ENCODE measurements at places on chromosomes 11 and 22.
A peak's percentile ranks its signal among the peaks of the same experiment; 100 is the strongest.

- DNase-seq: no peak
Measured at GRCh38 chr11:2825889-2826678, 59.5 kb downstream of the CDKN1C start.

DNA sequence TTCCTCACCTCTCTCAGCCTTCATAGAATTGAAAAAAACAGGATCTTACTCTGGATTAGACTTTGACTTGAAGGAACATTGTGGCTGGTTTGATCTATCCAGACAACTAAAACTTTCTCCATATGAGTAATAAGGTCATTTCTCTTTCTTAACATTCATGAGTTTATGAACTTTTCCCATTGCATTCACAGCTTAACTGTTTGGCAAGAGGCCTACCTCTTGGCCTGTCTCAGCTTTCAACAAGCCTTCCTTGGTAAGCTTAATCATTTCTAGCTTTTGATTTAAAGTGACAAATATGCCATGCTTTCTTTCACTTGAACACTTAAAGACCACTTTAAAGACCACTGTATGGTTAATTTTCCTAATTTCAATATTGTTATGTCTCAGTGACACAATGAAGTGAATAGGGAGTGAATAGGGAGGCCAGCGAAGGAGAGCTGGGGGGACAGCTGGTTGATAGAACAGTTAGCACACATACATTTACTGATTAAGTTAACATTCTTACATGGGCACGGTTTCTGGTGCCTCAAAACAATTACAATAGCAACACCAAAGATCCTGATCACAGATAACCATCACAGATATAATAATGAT lies 17.0 kb downstream of the IMMP1L start:
- no peak for DNase-seq

GRCh38 chr11:119028346-119029068 lies 2.2 kb downstream of the SLC37A4 start:
- DNase-seq: no peak

DNA sequence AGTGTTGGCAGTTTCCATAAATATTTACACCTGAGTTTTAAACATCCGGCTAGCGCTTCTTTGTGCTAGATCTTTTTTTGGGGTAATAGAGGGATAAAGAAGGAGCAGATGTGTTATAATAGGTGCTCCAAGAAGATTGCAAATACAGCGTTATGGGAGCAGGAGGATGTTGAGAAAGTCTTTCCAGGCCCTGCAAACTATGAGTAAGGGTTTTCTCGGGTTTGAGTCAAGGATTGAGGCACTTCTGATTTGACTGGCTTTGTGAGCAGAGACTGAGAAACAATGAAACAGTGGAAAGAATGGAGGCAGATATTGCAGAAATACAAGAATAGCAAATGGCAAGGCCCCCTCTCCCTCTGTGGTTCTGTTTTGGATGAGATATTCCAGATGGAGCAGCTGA lies 155.0 kb upstream of the TIMP3 start:
- DNase-seq: no peak

GRCh38 chr11:20308601-20309000 lies 54.9 kb upstream of the HTATIP2 start:
- DNase-seq: no peak

- DNase-seq: no peak
Measured at GRCh38 chr11:46541593-46542371, 52.0 kb downstream of the AMBRA1 start.

- no peak for DNase-seq
Measured at GRCh38 chr11:2802389-2803185, 83.0 kb downstream of the CDKN1C start.

GRCh38 chr22:36546092-36546804 lies 17.3 kb upstream of the EIF3D start:
- no peak for DNase-seq

GRCh38 chr11:94583213-94583865 lies 16.2 kb downstream of the PIWIL4 start:
- DNase-seq: no peak

- DNase-seq: no peak
Measured at GRCh38 chr22:29691636-29692326, 28.0 kb upstream of the CABP7 start.

- DNase-seq: peak; percentile 97
Measured at GRCh38 chr11:93741094-93741881, at the start of the genes C11orf54 and TAF1D. Gene C11orf54, plus strand, starts transcription at chr11:93741672. Its CDS starts 5,722 bp downstream, at chr11:93747394. Gene TAF1D, minus strand, starts transcription at chr11:93741495. Its CDS starts 2,191 bp downstream, at chr11:93739304.

- no peak for DNase-seq
Measured at GRCh38 chr22:46726066-46726985, 11.7 kb downstream of the CERK start.

- DNase-seq: no peak
Measured at GRCh38 chr22:24005201-24005600, at the start of gene GSTT4. Gene GSTT4, minus strand, starts transcription at chr22:24005453. Its CDS starts 97 bp downstream, at chr22:24005356.

GRCh38 chr11:46528445-46529094 lies 65.3 kb downstream of the AMBRA1 start:
- no peak for DNase-seq

DNA sequence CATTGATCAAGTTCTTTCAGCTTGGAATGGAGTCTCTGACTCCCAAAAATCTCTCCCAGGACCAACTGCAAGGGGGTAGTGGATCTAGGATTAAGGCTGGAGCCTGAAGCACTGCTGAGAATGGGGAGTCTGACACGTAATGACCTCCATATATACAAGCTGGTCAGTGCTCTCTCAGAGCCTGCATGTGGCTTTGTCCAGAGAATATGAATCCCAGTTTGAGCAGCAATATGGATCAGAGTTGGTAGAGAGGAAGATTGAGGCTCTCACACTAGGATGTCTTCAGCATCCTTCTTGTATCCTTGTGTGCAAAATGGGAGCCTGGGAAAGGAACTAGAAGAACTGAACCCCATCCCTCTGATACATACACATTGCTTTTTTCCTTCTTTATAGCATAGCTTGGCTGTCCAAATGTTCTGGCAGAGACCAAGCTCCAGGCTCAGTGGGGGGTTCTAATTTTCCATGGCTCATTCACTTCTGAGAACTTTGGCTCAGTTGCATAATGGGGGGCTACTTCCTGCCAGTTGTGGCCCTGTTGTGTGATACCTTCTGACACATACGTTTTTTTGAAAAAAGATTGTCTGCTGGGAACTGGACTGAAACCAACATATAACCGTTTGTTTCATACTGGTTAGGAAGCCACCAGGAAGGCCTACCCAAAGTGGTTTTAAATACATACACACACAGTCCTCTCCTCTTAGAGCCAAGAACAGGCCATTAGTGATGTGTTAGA lies 138.2 kb downstream of the ETS1 start:
- no peak for DNase-seq

DNA sequence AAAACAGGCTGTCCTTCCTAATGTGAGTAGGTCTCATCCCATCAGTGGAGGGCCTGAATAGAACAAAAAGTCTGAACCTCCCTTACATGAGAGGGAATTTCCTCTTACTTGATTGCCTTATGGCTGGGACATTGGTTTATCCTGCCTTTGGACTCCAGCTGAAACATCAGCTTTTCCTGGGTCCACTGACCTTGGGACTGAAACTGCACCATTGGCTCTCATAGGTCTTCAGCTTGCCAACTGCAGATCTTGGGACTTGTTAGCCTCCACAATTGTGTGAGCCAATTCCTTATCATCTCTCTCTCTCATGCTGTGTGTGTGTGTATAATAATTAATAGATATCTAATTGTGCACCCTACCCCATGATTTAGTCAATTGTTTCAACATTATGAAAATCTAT lies 375.3 kb upstream of the DDI1 start:
- DNase-seq: no peak

DNA sequence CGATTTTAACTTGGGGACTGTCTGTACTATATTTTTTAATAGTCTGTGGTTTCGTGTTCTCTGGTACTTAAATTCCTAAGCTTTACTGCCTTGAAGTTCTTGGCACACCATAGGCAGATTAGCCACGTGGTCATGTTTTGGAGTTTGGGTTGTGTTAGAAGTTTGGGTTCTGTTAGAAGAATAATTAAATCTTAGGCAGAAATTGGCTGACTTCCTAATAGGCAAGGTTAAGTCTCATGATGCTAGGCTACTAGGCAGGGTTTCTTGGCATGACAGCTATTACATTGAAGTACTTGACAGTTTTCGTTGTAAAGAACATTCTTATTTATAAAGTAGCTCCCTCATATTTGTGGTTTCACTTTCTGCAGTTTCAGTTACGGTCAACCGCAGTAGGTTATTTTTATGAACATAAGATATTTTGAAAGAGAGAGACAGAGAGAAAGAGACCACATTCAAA lies 30.0 kb upstream of the MMP7 start:
- peak; percentile 24 for DNase-seq

DNA sequence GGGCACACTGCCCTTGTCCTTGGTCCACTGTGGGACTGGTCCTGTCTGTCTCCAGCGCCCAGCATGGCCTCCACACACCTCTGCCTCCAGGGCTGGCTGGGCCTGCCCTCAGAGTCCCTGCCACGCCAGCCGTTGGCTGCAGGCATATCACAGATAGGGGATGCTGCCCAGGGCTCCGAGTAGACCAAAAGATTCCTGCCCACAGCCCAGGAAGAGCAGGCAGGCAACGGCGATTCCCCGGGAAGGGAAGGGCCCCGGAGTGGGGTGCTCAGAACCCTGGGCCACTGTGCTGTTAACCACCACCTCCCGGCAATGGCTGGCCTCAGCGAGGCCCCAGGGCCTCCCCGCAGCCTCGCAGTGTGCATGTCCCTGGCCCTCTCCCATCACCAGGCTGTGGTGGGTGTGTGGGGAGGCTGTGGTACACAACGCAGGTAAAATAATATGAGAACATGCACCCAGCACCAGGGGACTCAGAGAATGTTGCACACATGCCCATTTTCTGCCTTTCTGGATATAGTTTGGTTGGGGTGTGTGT lies 2.2 kb downstream of the IFITM5 start:
- no peak for DNase-seq

DNA sequence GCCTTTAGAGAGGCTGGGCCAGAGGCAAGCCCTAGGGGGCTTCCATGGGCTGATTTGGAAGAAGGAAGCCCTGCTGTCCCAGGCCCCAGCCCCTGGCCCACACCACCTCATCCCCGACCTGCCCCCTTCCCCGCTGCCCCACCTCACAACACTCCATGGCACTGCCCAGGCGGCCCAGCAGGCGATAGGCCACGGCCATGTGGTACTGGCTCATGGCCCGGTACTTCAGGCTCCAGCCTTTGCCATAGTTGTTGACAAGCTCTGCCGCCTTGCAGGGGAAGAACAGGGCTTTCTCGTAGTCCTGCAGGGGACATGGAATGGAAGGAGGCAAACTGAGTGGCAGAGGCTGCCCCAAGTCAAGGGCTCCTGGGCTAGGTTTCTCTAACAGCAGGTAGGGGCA lies 6.4 kb downstream of the RAPSN start:
- no peak for DNase-seq

DNA sequence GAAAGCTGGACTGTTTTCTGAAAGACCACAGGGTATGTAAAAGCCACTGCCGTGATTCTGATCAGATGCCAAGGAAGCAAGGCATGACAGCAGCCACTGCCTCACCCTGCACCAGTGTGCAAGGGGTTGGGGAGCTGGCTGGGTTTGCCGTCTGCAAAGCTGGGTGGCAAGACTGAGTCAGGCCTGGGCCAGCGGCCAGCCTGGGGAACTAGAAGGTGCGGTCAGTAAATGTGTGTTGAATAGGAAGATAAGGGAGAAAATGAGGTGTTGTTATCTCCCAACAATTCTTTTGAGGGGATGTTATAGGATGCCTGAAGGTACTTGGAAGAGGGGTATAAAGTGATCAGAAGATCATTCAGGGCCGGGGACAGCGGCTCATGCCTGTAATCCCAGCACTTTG lies 8.0 kb downstream of the VSTM5 start:
- DNase-seq: no peak

DNA sequence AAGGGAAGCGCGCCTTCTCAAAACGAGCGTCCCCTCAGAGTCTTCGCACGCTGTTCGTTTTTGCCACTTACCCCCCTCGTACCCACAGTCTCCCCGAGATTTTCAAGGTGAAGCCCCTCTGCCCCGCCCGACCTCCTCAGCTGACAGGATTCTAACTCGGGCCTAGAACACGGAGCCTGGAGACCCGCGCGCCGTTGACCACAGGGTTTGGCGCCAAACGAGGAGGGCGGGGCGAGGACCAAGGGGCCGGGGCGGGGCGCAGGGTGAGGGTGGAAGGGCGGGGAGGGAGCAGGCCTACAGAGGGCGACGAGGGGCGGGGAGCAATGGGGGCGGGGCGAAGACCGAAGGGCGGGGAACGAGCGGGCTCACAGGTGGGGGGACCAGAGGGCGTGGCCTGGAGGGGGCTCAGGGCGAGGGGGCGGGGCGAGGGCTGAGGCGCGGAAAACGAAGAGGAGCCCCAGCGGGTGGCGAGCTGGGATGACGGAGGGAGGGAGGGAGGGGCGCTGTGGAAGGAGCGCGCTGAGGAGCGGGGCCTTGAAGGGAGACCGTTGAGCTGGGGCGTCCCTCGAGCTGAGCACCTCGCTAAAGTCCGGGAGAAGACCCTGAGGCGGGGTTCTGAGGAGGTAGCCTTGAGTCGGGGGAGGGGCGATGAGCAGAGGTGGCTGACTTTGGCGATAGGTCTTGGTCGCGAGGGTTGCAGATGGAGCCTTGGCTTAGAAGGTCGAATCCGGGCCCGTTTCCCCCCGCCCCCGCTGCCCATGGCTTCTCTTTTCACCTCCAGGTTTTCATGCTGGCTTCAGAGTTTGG lies at the start of gene DMC1:
DMC1 (minus strand) TSS at position 212 of the 807 bp plus-strand sequence. CDS start 1,927 bp downstream, outside the sequence.
- DNase-seq: peak; percentile 88

- no peak for DNase-seq
Measured at GRCh38 chr22:48882636-48883200, 945.0 kb downstream of the BRD1 start.

DNA sequence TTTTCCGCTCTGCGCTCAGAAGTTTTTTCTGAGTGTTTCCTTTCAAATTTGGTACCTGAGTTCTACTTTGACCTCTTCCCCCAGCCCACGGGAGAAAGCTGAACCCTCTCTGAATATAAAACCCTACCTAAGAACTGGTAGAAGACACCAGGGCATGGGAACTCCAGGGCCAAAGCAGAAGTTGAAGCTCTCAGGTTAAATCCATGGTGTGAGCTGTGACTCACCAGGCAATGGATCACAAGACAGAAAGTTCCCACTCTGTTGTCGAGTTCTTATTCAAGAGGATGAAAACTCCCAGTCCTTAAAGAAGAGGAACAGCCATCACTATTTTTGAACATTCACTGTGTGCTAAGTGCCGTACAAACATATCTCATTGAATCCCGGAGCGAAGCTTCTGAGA lies 8.9 kb downstream of the TMEM218 start:
- no peak for DNase-seq

DNA sequence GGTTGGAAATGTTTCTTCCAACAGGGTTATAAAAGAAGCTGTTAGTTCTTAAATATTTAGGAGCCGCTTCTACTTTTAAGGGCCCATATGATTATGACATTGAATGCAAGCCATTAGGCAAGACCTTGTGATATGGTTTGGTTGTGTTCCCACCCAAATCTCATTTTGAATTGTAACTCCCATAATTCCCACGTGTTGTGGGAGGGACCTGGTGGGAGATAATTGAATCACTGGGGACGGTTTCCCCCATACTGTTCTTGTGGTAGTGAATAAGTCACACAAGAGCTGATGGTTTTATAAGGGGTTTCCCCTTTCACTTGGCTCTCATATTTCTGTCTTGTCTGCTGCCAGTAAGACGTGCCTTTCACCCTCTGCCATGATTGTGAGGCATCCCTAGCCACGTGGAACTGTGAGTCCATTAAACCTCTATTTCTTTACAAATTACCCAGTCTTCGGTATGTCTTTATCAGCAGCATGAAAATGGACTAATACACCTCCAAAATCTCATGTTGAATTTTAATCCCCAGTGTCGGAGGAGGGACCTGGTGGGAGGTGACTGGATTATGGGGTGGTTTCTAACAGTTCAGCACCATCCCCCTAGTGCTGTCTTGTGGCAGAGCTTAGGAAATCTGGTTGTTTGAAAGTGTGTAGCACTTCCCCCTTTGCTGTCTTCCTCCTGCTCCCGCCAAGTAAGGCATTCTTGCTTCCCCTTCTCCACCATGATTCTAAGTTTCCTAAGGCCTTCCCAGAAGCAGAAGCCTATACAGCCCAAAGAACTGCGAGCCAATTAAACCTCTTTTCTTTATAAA lies 4.3 kb downstream of the CD59 start:
- no peak for DNase-seq

All from central memory CD4-positive, alpha-beta T cell (primary cell).